Stimulated activated CD4-positive, alpha-beta T cell treated with anti-CD3 and anti-CD28 coated beads, Interleukin-1b, Interleukin-23, amount 100 ng/mL, for 1 hour (primary cell): ENCODE measurements at places on chromosomes 1 and 21.

GRCh38 chr1:56065729-56066128 lies 513.6 kb downstream of the PLPP3 start:
- DNase-seq, result no peak

GRCh38 chr1:59272507-59272906 lies 24.4 kb upstream of the FGGY start:
- DNase-seq, result no peak

- no peak for DNase-seq
Measured at GRCh38 chr1:64956733-64957441, 9.5 kb downstream of the JAK1 start.

DNA sequence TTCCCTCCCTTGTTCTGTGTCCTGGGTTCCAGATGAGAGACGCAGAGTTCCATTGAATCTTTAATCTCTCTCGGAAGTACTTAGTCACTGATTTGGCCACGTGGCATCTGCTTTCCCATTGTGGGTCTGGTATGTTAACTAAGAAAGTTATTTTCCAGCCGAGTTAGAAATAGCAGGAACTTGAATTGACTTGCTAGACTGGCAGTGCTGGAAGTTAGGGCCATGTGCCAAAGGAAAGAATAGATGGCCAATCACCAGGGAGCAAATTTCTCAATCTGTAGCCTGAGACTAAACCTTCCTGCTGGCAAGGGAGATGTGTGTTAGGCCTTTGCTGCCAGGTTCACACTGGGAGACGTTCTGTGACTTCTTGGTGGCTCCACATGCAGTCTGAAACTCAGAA lies 24.2 kb upstream of the SLFNL1 start:
- no peak for DNase-seq

GRCh38 chr1:59596956-59597355 lies 217.8 kb upstream of the HOOK1 start:
- DNase-seq, result no peak

- DNase-seq, result no peak
Measured at GRCh38 chr1:182279724-182280503, 111.7 kb downstream of the GLUL start.

GRCh38 chr1:150922519-150922975 lies 3.6 kb upstream of the SETDB1 start:
- DNase-seq, result peak; percentile 56

GRCh38 chr1:24319962-24320361 lies 805 bp downstream of the GRHL3 start:
- DNase-seq, result no peak

- DNase-seq, result no peak
Measured at GRCh38 chr1:2275796-2276536, 47.8 kb downstream of the SKI start.

- DNase-seq, result no peak
Measured at GRCh38 chr1:101028466-101028865, 2.9 kb upstream of the DPH5 start.

DNA sequence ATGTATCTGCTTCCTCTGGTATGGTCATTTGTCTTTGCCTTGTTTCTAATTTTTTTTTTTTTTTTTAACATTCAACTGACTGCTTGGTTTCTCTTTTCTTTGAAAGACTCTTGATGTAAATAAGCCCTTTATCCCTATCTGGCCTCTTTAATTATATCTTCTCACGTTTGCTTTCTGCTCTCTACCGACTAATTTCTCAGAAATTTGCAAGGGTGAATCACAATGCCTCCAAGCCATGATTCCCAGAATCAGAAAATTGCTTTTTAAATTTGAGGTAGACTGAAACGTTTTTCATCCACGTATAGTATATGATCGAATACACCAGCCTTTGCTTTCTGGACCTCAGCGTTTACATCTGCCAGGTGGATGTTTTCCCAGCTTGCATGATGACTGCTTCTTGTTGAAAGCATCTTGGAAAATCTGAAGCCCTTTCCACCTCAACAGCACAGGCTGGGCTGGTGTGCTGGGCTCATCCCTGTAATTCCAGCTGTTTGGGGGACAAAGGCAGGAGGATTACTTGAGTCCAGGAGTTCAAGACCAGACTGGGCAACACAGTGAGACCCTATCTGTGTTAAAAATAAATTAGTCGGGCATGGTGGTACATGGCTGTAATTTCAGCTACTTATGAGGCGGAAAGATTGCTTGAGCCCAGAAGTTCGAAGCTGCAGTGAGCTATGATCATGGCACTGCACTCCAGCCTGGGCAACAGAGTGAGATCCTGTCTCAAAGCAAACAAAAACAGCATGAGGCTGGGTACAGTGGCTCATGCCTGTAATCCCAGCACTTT lies 35.0 kb upstream of the GPR137B start:
- DNase-seq, result no peak

GRCh38 chr1:30728832-30729638 lies 5.7 kb upstream of the MATN1 start:
- no peak for DNase-seq

DNA sequence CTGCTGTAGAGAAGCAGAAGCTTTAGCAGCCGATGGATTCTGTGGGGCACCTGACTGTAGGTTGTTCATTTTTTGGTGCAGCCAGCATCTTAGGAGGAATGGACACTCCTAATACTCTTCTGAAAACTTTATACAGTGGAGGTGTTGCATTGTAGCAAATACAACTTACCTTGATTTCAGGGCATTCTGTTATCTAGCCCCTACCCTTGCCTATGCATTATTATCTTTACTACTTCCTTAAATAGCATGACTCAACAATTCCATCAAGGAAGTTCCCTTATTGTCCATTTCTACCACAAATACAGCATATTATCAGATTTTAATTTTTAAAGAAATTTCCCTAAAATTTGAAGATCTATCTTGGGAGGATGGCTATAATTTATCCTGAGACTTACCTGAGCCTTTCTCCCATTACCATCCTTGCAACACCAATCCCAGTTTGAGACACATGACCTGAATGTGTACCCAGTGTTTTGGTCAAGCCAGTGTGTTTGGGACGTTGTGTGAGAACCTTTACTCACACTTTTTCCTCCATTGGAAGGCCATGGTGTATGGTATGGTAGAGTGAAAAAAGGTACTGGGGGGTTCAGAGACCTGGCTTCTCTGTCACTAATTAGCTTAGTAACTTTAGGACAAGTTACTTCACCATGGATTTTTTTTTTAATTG lies 9.2 kb downstream of the POU2F1 start:
- no peak for DNase-seq

GRCh38 chr1:155696524-155696923 lies 7.6 kb downstream of the DAP3 start:
- DNase-seq, result no peak

DNA sequence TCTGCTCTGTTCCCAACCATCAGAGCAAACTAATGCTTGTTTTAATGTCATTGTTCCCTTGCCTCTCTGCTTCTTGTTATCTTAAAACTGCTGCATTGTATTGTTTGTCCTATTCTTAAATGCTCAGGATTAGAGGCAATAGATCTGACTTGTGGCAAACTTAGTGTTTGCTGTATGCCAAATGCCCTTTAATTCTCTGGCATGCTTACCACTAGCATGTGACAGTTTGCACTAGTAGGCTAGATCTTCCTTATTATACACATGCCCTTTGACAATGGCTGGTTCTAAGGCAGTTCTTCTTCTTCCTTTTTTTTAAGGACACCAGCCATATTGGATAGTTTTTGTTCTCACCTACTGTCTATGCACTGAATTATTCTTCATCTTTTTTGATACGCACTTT lies 30.1 kb downstream of the PALMD start:
- DNase-seq, result no peak

GRCh38 chr1:228765168-228765946 lies 30.1 kb downstream of the RHOU start:
- no peak for DNase-seq

DNA sequence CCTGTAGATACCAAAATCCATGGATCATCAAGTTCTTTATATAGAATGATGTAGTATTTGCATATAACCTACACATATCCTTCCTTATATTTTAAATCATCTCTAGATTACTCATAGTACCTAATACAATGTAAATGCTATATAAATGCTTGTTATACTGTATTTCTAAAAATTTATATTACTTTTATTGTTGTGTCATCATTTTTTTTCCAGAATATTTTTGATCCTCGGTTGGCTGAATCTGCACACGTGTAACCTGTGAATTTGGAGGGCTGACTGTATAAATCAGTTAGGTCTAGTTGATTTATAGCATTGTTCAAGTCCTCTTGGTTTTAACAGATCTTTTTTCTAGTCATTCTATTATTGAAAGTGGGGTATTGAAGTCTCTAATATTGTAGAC lies 23.3 kb downstream of the OBSCN start:
- no peak for DNase-seq

GRCh38 chr1:25529518-25530185 lies 13.8 kb upstream of the LDLRAP1 start:
- no peak for DNase-seq

DNA sequence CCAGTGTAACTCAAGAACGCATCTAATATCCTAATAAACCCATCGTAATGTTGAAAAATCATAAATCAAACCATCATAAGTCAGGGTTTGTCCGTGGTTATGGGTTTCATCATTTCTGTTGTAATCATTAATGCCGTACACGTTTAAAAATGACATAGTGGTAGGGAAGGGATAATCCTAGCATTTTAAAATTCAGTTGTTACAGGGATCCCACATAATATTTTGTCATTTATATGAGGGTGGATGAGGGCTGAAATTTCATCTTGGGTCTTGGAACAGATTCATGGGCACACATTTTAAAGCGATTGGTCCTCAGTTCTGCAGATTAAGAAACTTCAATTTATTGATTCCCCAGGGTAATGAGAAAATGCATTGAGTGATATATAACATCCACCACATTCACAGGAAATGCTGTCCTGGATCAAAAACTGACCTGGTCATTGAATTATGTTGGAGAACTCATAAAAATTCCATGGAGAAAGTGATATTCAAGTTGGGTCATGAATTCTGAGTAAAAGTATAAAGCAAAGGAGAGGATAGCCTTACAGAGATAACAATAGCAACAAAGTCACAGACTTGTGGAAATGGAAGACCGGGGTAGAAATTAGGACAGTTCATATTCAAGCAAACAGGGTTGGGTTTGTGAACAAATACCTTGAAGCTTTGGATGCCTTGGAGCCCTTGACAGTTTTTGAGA lies 1527.3 kb upstream of the TPTE start:
- DNase-seq, result no peak

- DNase-seq, result no peak
Measured at GRCh38 chr21:21897275-21897883, 899.2 kb downstream of the NCAM2 start.

DNA sequence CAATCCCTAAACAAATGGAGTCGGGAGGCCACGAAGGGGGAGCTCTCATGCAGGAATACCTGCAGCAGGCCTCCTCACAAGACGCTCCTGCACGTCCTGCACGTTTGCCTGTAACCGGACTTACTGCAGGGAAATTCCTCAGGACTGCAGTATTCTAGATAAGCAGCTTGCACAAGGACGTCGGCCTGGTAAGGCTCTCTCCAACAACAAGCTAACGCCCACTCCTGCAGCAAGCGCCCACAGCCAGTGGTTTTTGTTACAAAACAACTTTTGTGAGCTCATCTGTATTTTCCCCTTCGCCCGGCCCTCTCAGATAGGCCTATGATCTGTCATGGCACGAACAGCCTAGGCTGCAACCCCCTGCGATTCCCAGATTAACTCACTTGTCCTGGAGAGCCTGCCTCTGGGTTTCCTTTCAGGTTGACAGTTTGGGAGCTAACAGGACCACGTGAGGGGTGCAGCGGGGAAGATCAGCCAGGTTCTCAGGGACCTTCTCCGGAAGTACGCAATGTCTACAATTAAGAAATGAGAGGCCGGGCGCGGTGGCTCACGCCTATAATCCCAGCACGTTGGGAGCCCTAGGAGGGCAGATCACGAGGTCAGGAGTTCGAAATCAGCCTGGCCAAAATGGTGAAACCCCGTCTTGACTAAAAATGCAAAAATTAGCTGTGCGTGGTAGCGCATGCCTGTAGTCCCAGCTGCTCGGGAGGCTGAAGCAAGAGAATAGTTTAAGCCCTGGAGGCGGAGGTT lies 921 bp upstream of the MIB2 start:
- DNase-seq, result no peak

DNA sequence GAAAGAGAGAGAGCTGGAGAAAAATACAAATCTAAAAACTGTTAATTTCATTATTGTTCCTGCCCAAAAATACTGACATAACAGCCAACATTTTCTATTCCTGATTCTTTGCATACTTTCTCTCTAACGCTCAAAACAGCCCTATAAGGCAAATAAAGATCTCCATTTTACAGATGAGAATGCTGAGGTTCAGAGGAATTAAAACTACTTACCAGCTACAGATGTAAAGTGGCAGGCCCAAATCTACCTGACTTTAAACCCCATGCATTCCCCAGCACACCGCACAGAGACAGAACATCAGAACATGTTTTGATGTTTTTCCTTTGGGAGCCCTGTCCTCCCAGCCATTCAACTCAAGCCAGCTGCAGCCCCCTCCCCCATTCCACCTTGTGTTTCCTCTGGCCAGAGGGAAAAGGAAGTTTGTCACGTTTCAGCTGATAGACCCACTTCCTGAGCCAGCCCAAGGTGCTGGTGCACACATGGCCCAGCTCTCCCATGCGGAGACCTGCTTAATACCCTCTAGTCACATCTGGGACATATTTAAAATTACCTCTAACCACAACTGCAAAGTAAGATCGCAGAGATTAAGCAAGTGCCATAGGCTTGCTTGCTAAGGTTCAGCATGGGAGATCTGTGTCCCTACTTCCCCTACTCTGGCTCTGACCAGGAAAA lies 133.1 kb upstream of the NFIA start:
- DNase-seq, result no peak

DNA sequence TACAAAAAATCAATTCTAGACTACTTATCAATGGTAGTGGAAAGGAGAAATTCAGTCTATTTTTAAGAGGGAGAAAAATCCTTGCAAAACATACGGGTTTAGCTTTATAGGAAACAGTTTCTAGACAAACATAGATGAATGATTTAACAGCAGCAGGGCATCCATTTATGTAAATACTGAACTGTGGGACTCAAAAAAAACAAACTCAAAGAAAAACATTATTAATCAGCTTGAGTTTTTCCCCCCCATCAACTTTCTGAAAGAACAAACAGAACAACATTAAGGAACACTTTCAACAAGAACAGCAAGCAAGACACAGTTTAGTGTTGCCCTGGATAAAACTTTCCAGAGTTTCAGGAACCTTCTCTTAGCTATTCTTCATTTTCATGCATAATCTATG lies 147.3 kb upstream of the KCNK2 start:
- DNase-seq, result no peak
